Dorsolateral prefrontal cortex (tissue), 122 donors: ENCODE measurements at places on chromosomes 1 and 21. TPM values are rescaled to one million over a fixed set of nuclear protein-coding genes. Genes with fewer than 3 reads are reported as not detected.

Gene CRYAA
- not detected for total RNA-seq

Gene ANXA9
- total RNA-seq = not detected

Gene DESI2
- 13.0 TPM for total RNA-seq

Gene KCNA2
- 215 TPM for total RNA-seq

Gene DNAI4
- total RNA-seq = 30.6 TPM

Gene ACTRT2
- total RNA-seq = not detected

Gene PADI4
- total RNA-seq = 4.2 TPM

Gene ELAVL4
- 94.1 TPM for total RNA-seq

Gene FAM78B
- total RNA-seq = 14.9 TPM

Gene RIPPLY3
- total RNA-seq = not detected

Gene NEGR1
- total RNA-seq = 101 TPM

Gene SPATA1
- 1.6 TPM for total RNA-seq

Gene NMNAT2
- total RNA-seq = 197 TPM

Gene IL20
- not detected for total RNA-seq

Gene GSTM1
- total RNA-seq = not detected

Gene ATAD3C
- 6.3 TPM for total RNA-seq

Gene TEKT2
- total RNA-seq = 2.8 TPM

Gene CASQ2
- total RNA-seq = 1.6 TPM

Gene FAM43B
- total RNA-seq = 13.0 TPM

Gene INTS3
- total RNA-seq = 91.2 TPM

Gene IFFO2
- total RNA-seq = 21.7 TPM

Gene TMEM269
- total RNA-seq = 0.63 TPM

Gene PPIAL4G
- total RNA-seq = 0.28 TPM

Gene SMCP
- not detected for total RNA-seq

Gene ERG
- 7.0 TPM for total RNA-seq

Gene FNBP1L
- 22.5 TPM for total RNA-seq

Gene SLC66A1
- total RNA-seq = 19.0 TPM

Gene SYT2
- 22.6 TPM for total RNA-seq

Gene OR2L5
- total RNA-seq = 1.1 TPM

Gene C4BPB
- not detected for total RNA-seq

Gene RGS18
- 1.9 TPM for total RNA-seq

Gene TCHHL1
- total RNA-seq = not detected

Gene CELA3B
- not detected for total RNA-seq

Gene APOBEC4
- total RNA-seq = not detected

Gene ALPL
- total RNA-seq = 10.7 TPM

Gene WDR26
- 72.7 TPM for total RNA-seq

Gene RXRG
- total RNA-seq = 6.9 TPM

Gene PLA2G5
- 1.8 TPM for total RNA-seq

Gene NES
- total RNA-seq = 13.2 TPM

Gene TATDN3
- 30.1 TPM for total RNA-seq

Gene NFYC
- total RNA-seq = 63.4 TPM

Gene SYTL1
- total RNA-seq = 4.1 TPM

Gene HCRTR1
- total RNA-seq = not detected

Gene EFNA4
- 1.2 TPM for total RNA-seq

Gene EVA1C
- total RNA-seq = 25.4 TPM
